GF-D8 (cell line): ENCODE measurements at places on chromosomes 7 and 10.

- no peak for DNase-seq
Measured at GRCh38 chr7:148700661-148701064, 2.0 kb downstream of the CUL1 start.

GRCh38 chr10:24869354-24870015 is 82.9 kb downstream of the PRTFDC1 start:
- DNase-seq, result no peak

- no peak for DNase-seq
Measured at GRCh38 chr10:76950354-76950753, 687.3 kb downstream of the KCNMA1 start.

- DNase-seq, result no peak
Measured at GRCh38 chr7:109456116-109456515, 886.4 kb downstream of the DNAJB9 start.

DNA sequence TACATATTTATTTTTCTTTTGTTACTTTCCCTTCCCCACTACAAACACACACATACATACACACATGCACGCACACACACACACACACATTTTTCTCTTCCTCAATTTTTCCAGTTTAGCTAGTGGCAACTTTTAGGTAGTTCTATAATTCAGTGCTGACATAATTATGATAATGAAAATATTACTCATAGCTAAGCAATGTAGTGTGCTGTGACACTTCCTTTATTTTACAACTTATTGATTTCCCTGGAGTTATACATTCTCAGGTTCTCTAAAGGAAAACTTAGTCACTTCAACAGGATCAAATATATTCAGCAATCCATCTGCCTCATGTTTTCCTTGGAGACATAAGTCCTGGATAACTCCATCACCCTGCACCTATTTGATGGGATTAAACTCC is 151.6 kb downstream of the CACNA2D1 start:
- DNase-seq, result no peak

- no peak for DNase-seq
Measured at GRCh38 chr10:7832060-7832459, 13.8 kb downstream of the TAF3 start.

DNA sequence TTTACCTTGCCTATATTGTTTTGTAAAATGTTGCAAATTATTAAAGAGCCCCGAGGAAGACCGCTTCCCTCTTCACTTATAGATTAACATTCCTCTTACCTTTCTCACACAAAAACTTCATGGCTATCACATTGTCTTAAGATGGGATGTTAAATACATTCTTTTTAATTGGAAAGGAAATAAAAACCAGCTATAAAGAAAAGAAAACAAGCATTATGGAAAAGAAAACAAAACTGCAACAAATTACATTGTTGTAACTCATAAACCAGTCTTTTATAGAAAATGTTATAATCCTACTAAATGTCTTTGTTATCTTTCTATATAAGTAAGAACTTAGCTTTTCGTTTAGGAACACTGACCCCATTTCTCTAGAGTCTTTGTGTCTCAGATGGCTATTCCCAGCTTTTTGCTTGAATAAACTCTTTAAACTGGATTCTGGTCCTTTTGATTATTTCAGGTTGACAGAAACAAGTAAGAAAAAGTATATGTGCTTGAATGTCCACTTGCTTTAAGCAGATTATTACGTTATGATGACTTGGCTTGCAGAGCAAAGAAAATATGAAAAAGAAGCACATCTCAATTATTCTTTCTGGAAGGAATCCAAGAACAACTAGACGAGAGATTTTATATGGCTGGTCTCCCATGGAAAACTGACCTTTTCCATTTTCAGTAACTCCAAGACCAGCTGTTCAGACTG is 128.2 kb downstream of the AKR1D1 start:
- no peak for DNase-seq

- DNase-seq, result no peak
Measured at GRCh38 chr7:151256410-151257045, 8.0 kb upstream of the SMARCD3 start.

DNA sequence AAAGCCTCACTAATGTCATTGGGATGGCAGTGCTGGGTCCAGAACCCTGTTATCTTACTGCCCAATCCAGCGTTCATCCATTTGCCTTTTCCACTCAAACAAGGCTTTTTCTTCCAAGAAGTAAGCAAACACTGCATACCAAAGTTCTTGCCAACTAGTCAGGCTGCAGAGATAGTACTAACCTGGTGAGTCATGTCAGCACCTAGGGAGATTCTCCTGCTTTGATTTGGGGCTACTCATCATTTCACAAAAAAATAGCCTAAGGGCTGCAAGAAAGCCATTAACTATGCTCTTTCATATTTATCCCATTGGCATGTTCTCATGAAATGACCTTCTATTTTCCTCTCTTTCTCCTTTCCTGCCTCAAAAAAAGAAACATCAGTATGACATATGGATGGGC is 142.6 kb downstream of the TWIST1 start:
- no peak for DNase-seq

- no peak for DNase-seq
Measured at GRCh38 chr10:112774210-112774609, 175.8 kb upstream of the TCF7L2 start.

GRCh38 chr7:44185729-44186128 is 3.5 kb downstream of the GCK start:
- no peak for DNase-seq

DNA sequence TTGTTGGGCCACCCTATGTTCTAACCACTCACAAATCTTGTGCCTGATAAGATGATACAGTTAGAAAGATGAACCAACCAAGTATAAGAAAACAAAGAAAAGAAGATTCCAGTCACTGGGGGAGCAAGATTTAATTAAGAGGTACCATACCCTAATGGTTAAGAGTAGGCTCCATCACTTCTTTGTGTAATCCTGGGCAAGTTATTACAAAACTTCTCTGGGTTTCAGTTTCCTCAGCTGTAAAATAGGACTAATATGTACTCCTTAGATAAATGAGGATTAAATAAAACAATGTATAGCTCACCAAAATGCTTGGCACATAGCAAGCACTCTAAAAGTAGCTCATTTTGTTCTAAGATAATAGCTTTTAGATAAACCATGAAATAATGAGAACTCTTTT is 58.5 kb downstream of the ATAD1 start:
- DNase-seq, result no peak

GRCh38 chr10:72315611-72316385 is 38.9 kb downstream of the DNAJB12 start:
- DNase-seq, result peak; percentile 63

GRCh38 chr7:109659261-109659660 is 1089.6 kb downstream of the DNAJB9 start:
- DNase-seq, result no peak

DNA sequence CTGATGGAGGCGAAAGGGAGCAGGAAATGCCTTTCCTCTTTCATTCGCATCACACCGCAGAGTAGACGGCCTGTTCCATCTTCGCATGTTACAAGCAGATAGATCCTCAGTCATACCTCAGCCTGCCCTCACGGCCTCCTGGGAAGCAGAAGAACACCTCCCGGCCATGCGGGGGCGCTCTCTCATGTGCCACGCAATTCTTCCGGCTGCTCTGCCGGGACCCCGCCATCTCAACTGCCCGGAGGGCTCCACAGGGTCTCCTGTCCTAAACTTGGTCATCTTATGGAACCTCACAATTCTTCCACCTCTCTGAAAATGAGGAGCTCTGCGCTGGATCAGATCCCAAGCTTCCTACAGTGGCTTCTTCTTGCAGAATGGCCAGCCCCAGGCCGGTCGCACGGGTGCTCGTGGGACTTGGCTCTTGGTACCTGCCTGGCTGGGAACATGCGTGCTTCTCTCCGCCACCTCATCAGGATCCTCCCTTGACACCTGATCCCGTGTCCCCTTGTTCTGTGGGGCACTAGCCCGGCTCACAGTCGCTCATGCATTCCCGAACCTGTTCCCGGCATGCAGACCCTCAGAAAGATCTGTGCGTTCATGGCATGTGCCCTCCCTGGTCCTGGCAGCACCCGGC is 262.8 kb upstream of the SHH start:
- DNase-seq, result no peak

DNA sequence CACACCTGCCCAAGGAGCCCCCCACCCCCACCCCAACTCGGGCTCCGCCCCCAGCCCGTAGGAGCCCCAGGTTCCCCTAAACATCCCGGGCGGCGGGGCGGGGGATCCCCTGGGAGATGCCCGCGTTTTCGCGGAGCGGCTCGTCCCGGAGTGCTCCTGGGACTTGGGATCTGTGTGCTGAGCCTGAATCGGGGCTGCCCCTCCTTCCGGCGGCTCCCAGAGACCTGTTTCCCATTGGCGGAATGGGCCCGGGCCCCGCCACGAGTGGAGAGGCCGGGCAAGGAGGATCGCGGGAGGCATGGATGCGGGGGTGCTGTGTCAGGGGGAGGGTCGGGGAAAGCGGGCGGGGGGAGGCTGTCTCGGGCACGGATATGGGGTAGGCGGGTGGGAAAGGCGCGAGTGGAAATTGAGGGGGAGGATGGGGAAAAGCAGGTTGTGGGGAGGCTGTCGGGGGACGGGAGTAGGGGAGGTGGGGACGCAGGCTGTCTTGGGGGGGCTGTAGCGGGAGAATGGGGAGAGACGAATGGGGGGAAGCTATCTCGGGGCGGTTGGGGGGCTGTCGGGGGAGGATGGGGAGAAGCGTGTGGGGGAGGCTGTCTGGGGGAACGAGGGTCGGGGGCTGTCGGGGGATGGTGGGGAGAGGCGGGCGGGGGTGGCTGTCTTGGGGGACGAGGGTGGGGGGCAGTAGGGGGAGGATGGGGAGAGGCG is 572 bp upstream of the BHLHA15 start:
- no peak for DNase-seq

- no peak for DNase-seq
Measured at GRCh38 chr7:1324028-1324900, 91.6 kb downstream of the UNCX start.

DNA sequence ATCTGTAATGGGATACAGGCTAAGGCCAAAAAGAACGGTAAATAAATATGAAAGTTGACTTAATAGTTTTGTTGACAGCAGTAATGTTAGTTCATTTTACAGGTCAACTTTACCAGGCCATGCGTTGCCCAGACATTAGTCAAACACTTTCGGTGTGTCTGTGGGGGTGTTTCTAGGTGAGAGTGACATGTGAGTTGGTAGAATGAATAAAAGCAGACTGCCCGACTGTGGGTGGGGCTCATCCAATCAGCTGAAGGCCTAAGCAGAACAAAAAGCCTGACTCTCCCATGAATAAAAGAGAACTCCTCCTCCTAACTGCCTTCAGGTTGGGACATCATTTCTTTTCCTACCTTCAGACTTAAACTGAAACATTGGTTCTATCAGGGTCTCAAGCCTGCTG is 132.3 kb downstream of the MTPAP start:
- no peak for DNase-seq

DNA sequence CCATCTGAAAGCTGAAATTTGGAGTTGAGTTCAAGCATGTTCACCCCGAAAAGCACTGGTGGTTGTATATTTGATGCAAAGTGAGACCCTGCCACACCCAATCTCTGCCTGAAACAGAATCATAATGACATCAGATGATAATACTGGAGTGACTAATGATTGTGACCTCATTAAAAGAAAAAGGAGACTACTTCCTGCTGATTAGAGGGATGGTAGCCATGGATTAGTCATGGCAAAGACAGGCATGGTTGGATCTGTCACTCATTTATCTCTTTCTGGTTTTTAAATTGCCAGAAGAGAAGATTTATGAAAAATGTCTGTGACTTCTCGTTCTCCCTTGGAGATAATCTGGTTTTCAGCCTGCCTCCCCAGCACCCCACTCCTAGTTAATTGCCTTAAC is 101.2 kb downstream of the BAMBI start:
- no peak for DNase-seq

DNA sequence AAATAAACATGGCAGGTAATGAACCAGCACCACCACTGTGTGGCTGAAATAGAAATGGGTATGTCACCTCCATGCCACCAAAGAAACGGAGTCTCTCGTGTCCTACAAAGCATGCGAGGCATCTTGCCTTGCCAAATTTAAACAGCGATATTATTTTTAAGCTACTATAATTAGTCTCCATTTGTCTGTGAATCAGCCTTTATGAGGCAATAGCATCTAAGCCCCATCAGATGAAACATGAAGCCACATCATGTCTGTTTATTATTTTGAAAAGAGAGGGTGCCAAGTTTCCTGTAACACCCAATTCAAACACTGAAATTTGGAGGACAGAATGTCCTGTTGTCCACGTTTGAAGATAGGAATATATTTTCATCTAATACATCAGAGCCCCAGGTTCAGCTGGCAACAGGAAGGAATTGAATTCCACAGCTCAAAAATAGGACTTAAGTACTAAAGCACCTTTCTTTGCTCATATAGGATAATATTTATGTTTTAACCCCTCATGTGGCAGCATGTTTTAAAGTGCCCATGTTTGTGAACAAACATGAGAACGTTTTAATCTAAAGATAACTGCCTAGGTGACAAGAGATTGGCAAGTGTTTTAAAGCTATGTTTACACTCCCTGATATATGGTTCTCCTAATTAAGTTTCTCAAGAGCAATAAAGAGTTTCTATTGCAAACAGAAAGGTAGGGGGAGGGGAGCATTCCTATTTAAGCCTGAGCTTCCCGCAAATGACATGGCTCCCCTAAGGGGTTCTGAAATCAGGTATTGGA is 86.8 kb downstream of the SORBS1 start:
- no peak for DNase-seq

GRCh38 chr10:43340619-43341018 is 30.8 kb upstream of the FXYD4 start:
- no peak for DNase-seq

GRCh38 chr7:66348959-66349358 is 143.8 kb downstream of the TPST1 start:
- DNase-seq, result peak; percentile 95

- no peak for DNase-seq
Measured at GRCh38 chr10:58638388-58638787, 125.7 kb downstream of the BICC1 start.

- no peak for DNase-seq
Measured at GRCh38 chr7:44375236-44375699, 49.9 kb upstream of the CAMK2B start.

DNA sequence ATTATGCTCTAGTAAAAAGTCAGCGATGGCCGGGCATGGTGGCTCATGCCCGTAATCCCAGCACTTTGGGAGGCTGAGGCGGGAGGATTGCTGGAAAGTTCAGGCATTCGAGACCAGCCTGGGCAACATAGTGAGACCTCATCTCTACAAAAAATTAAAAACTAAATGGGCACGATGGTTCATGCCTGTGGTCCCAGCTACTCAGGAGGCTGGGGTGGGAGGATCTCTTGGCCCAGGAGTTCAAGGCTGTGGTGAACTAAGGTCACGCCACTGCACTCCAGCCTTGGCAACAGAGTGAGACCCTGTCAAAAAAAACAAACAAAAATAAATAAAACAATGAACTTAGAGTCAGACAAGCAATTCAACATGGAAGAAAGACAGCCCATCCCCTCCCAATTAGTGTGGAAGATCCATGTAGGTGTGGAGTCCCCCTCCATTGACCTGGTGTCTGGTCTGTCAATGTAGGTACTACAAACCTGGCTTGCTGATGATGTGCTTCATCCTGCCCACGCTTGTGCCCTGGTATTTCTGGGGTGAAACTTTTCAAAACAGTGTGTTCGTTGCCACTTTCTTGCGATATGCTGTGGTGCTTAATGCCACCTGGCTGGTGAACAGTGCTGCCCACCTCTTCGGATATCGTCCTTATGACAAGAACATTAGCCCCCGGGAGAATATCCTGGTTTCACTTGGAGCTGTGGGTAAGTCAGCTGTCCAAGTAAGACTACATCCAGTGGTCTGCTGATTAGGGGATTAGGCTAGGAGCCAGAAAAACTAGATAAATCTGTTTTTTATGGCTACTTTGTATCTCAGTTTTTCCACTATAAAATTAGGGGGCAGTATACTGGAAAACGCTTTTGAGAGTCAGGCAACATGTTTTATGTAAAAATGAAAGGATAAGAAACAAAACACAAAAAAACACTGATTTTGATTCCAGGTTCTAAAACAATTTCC is 9.3 kb downstream of the SCD start:
- DNase-seq, result no peak
